ENCODE measurements at places on chromosomes 11 and 22.

- DNase-seq, result no peak
These were observed 335.3 kb upstream of the PITPNB start for GRCh38 chr22:28254396-28254795.

DNA sequence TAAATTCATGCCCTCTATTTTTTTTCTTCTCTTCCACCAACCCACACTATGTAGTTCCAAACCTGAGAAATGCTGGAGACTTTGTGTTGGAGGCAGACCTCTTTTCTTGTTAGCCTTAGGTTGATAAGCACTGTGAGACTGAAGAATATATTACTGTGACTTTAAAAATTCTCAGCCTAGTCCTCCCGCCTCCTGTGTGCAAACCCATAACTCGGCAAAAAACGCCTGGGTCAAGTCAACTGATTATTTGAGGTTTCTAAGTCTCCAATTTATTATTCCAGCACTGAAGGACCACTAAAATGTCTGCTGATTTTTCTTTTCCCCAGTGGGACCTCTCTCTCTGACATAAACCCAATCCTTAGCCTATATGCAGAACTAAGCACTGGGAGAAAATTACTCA, 1946.0 kb upstream of the RAG2 start:
- DNase-seq, result no peak

DNA sequence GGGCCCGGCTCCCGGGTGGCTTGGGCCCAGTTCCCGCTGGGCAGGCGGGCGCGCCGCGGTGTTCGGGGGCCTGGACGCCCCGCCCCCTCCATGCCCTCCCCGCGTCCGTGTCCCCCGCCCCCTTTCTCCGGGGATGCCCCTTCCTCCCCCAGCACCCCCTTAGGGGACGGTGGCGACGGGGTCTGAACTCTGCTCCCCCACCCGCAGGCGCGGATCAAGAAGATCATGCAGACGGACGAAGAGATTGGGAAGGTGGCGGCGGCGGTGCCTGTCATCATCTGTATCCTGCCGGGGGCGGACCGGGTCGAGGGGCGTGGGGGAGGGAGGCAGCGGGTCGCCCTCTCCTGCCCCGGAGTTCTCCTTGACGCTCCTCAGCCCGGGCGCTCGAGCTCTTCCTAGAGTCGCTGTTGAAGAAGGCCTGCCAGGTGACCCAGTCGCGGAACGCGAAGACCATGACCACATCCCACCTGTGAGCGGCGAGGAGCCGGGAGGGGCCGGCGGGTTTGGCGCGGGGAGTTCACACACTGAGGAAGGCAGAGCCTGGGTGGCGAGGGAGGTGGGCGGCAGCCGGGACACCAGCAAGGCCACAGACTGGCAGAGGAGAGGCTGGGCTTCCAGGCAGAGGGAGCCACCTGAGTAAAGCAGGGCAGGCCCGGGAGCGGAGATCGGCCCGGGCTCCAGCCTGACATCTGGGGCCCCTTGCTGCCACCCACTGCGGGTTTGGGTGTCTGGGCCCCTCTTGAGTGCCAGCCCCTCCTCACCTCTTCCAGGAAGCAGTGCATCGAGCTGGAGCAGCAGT, 546 bp downstream of the DRAP1 start:
- DNase-seq, result no peak

- DNase-seq, result no peak
These were observed 17.5 kb downstream of the JAM3 start for GRCh38 chr11:134086376-134086775.

- no peak for DNase-seq
These were observed 759.8 kb upstream of the CNTN5 start for GRCh38 chr11:98260983-98261382.

DNA sequence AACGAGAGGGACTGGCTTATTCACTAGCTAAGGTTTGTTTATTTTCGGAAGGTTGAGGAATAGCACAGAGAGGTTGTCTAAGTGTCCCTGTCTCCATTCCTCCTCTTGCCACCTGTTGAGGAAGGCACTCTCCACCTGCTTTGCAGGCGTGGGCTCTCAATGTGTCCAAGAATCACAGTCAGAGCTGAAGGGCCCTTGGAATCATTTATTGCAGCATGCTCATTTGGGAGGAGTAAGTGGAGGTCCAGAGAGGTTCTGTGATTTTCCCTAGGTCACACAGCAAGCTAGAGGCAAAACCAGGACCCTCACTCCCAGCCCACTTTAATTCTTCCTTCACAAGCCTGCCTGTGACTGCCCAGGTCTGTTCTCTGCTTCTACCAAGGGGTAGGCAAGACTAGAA, 21.3 kb downstream of the ZBTB16 start:
- no peak for DNase-seq
